Stomach (tissue), 19 donors: ENCODE measurements at places on chromosomes 16 and 17. TPM values are rescaled to one million over a fixed set of nuclear protein-coding genes. Genes with fewer than 3 reads are reported as not detected.
A peak's percentile ranks its signal among the peaks of the same experiment; 100 is the strongest.

GDPD3 gene
- 178 TPM for total RNA-seq

- no peak overlapping the region for H3K4me3 ChIP-seq
- H3K27ac ChIP-seq = no peak overlapping the region
- no peak for DNase-seq
- no peaks in the 10 kb centered on the region for H3K27me3 ChIP-seq
- no peaks in the 10 kb centered on the region for H3K36me3 ChIP-seq
Measured at GRCh38 chr17:61542027-61542426, 49.0 kb downstream of the NACA2 start.

HBA1 gene
- total RNA-seq = not detected

MSLN gene
- total RNA-seq = 1.6 TPM

- no peaks in the 10 kb centered on the region for H3K4me1 ChIP-seq
- no peak overlapping the region for H3K27ac ChIP-seq
- H3K36me3 ChIP-seq = no peaks in the 10 kb centered on the region
- no peaks in the 10 kb centered on the region for H3K27me3 ChIP-seq
Measured at GRCh38 chr16:58658796-58659211, 25.8 kb downstream of the SLC38A7 start.

DNAH9 gene
- not detected for total RNA-seq

DNA sequence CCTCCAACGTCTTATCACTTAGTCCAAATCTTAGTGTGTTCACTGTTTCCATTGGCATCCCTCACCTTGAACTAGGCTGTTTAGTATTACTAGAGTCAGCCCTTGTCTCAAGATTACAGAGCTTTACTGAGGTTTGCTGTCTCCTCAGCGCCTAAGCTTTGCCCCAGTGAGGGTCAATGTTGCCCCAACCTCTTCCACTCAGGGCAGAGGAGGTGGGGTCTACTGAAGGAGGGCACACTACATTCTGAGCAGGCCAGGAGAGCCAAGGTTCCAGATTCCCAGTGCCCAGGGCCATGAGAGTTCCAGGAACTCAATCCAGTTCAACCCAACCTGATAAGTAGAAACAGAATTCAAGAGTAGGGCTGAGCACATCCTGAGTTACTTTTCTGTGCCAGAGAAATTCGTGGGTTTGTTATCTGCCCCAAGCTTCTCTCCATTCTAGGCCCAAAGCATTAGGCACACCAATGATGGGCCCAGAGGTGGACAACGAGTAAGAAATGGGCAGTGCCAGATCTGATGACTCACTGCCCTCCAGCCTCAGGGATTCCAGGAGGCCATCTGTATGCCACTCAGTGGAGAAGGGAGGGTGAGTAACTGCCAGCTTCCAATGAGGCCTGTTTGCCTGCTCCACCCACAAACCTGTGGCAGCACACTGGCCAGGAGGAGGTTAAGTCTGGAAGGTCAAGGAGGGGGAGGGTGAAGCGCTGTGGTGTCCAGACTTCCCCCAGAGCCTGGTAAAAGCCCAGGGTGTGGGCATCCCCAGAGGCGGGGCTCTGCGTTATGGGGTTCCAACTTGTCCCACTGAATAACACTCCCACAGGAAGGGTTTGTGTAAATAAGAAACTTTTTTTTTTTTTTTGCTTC lies 8.2 kb downstream of the TUBG2 start:
- peaks cover 53% of the 10 kb centered on the region for H3K4me1 ChIP-seq
- H3K27me3 ChIP-seq = peaks cover 15% of the 10 kb centered on the region
- H3K27ac ChIP-seq = peak overlapping the region; percentile 72
- H3K36me3 ChIP-seq = peaks cover 85% of the 10 kb centered on the region

GRCh38 chr17:42680331-42680808 lies 1.3 kb downstream of the CCR10 start:
- H3K27ac ChIP-seq = peak overlapping the region; percentile 90
- peaks cover 5% of the 10 kb centered on the region for H3K36me3 ChIP-seq
- H3K4me3 ChIP-seq = peak overlapping the region; percentile 87
- no peak for DNase-seq

- H3K4me3 ChIP-seq = no peak overlapping the region
- no peak for DNase-seq
- no peaks in the 10 kb centered on the region for H3K36me3 ChIP-seq
- no peak overlapping the region for H3K27ac ChIP-seq
Measured at GRCh38 chr16:84281074-84281473, 13.6 kb upstream of the WFDC1 start.

- H3K27me3 ChIP-seq = no peaks in the 10 kb centered on the region
- H3K36me3 ChIP-seq = peaks cover 40% of the 10 kb centered on the region
- no peaks in the 10 kb centered on the region for H3K4me1 ChIP-seq
Measured at GRCh38 chr16:85037050-85037410, 9.4 kb downstream of the KIAA0513 start.

DNA sequence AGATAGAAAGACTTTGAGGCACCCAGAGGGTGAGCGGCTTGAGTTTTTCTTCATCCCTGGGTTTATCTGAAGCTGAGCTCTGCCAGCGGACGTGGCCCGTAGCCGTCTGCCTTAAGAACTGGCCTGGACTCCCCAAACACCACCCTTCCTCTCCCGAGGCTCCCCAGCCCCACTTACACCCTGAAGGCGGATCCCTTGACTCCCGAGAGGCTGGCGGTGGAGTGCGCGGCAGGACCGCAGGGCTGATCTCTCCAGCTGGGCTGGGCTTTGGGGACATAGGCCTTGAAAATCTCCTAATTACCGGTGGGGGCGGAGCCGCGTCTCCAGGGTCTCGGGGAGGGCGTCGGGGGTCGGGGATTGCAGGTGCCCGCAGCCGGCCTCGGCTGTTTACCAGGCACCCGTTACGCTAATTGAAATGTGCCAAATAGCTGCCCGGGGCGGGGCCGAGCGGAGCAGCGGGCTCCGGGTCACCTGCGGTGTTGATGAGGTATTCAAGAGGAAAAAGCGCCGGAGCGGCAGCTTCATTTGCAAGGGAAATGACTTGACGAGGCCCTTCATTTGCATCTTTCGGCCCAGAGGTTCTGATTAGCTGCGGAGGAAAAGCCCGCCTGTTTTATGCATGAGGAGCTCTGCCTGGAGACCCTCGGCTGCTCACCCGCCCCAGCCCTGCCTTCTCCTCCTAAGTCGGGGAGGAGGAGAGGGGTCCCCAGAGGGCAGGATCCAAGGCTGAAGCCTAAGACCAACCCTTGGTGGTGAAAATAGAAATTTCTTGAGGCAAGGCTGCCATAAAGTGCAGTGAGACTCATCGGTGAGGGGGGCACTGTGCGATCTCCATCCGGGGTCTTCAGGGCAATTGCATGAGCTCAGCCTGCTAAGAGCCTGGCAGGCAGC lies 100.7 kb downstream of the MGAT5B start:
- peaks cover 65% of the 10 kb centered on the region for H3K27me3 ChIP-seq
- peak overlapping the region; percentile 42 for H3K4me3 ChIP-seq
- no peaks in the 10 kb centered on the region for H3K36me3 ChIP-seq
- peak; percentile 60 for DNase-seq
- peaks cover 10% of the 10 kb centered on the region for H3K4me1 ChIP-seq
- no peak overlapping the region for H3K27ac ChIP-seq

IRX5 gene
- total RNA-seq = 1.8 TPM

DNA sequence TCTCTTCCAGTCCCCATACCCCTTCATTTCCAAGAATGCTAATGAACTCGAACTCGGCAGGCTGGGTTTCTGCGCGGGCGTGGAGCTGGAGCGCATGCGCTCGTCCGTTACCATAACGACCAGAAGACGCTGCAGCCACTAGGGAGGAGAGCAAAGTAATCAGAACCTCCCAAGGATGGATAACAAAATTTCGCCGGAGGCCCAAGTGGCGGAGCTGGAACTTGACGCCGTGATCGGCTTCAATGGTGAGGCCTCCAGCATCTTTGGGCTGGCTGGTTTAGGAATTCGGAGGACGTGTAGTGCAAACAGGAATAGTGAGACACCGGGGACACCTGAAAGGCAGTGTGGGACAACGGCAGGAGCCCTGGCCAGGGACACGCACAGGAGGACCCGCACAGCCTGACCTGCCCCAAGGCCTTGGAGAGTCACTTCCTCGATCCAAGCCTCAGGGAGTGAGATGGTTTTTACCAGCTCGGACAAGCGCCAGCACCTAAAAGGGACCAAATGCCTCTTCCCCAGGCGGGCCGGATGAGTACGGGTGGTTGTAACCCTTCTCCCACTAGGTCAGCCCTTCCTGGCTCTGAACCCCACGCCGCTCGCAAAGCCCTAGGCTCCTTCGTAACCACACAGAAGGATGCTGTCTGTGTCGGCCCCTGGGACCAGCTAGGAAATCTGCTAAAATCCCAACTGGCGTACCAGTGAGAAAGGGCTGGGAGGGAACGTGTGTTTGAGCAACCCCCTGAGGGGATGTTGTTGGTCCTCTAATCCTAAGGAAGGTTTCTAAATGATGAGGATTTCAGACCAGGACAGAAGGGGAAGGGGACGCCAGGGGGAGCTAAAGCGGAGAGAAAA lies at the start of gene CFAP52:
Gene CFAP52 (plus strand): TSS at position 122 of the 852 bp plus-strand sequence. CDS start 54 bp downstream, at position 176.
- H3K4me3 ChIP-seq = peak within 1 kb of the TSS; percentile 61
- peak; percentile 71 for DNase-seq
- no peaks in the 10 kb centered on the region for H3K27me3 ChIP-seq
- H3K36me3 ChIP-seq = no peaks in the 10 kb centered on the region
- peaks cover 26% of the 10 kb centered on the region for H3K4me1 ChIP-seq
- peak within 1 kb of the TSS; percentile 79 for H3K27ac ChIP-seq

DNA sequence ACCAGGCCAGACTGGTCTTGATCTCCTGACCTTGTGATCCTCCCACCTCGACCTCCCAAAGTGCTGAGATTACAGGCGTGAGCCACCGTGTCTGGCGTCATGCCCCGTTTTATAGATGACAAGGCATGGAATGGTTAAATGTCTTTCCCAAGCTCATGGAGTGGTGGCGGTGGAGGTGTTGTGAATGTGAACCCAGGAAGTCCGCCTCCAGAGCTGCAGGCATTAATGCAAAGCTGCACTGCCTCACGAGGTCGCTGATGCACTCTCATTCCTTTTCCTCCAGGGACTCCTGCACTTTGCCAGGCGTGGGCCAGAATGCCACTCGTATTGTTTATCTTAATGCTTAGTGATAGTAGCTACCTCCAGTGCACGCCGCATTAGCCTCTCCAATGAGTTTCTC lies 149.6 kb downstream of the WWOX start:
- H3K36me3 ChIP-seq = no peaks in the 10 kb centered on the region
- peak; percentile 85 for DNase-seq
- H3K4me1 ChIP-seq = peaks cover 4% of the 10 kb centered on the region
- no peak overlapping the region for H3K4me3 ChIP-seq
- no peaks in the 10 kb centered on the region for H3K27me3 ChIP-seq

DRC3 gene
- total RNA-seq = 1.4 TPM

DNA sequence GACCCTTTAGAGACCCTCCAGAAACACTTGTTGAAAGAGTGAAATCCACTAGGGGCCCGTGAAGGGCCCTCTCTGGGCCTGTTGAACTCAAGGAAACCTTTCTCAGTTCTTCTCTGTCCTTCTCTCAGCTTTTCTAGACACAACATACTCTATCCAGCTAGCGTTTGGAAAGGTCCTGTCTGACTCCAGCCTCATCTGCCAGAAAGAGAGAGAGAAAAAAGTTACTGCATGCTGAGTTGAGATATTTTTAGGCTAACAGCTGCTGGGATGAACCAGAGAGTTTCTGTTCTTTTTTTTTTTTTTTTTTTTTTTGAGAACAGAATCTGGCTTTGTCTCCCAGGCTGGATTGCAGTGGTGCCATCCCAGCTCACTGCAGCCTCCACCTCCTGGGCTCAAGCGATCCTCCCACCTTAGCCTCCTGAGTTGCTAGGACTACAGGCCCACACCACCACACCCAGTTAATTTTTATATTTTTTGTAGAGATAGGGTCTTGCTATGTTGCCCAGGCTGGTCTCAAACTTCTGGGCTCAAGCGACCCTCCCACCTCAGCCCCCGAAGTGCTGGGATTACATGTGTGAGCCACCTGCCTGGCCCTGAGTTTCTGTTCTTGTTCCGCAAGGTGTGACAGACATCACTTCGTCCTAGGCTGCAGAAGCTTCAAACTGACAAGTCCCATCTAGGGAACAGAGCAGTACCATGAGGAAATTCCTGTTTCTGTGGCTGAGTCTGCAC lies 14.9 kb upstream of the TEX2 start:
- no peaks in the 10 kb centered on the region for H3K27me3 ChIP-seq
- no peak overlapping the region for H3K27ac ChIP-seq
- no peaks in the 10 kb centered on the region for H3K36me3 ChIP-seq
- no peak for DNase-seq
- no peak overlapping the region for H3K4me3 ChIP-seq

DNA sequence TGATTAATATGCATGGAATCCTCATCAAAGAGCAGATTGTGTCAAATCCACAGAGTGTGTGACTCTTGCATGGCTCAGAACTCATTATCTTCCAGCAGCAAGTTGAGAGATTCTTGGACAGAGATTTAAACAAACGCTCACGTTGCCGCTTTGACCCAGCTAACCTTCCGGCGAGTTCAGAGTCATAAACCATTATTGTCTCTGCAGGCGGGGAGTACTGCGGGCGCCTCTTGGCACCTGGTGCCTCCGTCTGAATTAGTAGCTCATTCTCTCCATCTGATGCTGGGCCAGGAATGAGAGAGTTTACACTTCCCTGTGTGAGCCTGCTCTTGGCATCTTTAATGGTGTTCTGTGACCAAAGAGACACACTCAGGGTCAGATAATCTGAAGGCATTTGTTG lies 138.6 kb upstream of the WSCD1 start:
- H3K4me3 ChIP-seq = no peak overlapping the region
- H3K27me3 ChIP-seq = no peaks in the 10 kb centered on the region
- DNase-seq = no peak
